ENCODE measurements at places on chromosomes 16 and 17.

DNA sequence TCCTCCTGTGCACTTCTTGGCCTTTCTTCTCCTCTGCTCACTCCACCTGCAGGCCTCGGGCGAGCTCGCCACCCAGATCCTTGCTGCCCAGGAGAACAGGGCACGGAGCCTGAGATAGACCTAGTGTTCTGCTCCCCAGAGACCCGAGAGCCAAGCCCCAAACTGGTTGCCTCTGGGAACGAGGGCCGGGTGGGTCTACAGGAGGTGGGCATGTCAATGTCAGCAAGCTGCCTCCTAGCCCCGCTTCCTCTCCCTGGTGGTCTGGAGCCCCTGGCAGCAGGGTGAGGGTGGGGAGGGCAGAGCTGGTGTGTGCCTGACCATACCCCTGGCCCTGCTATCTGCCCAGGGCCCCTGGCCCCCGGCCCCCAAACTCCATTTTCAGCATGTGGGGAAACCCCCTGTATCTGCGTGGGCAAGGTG lies 841 bp upstream of the NDRG4 start:
- DNase-seq, result no peak

DNA sequence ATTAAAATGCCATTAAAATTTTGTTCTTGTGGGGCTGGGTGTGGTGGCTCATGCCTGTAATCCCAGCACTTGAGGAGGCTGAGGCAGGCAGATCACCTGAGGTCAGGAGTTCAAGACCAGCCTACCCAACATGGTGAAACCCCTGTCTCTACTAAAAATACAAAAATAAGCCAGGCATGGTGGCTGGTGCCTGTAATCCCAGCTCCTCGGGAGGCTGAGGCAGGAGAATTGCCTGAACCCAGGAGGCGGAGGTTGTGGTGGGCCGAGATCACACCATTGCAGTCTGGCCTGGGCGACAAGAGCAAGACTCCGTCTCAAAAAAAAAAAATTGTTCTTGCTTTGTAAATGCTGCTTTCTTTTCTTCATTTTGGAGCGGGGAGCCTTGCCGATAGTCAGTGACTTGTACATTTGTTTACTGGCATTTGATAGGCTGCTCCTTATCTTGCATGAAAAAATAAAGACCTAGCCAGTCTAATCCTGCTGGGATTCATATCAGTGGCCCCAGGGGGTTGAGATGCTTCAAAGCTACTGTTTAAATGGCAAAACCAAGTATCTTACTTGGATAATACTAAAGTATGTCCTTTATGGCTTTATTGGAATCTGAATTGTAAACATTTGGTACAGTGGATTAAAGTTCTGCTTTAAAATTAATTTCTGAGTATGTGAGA lies 3.3 kb upstream of the CLTC start:
- no peak for DNase-seq

- no peak for DNase-seq
Measured at GRCh38 chr17:50956750-50957523, 90.8 kb upstream of the TOB1 start.

GRCh38 chr17:71472809-71473789 lies 647.7 kb upstream of the SOX9 start:
- no peak for DNase-seq

- no peak for DNase-seq
Measured at GRCh38 chr17:57463103-57463885, 207.0 kb downstream of the MSI2 start.

GRCh38 chr17:27577121-27577761 lies 53.7 kb upstream of the LGALS9 start:
- no peak for DNase-seq

- peak; percentile 11 for DNase-seq
Measured at GRCh38 chr16:54171626-54172537, 114.7 kb downstream of the IRX3 start.

GRCh38 chr17:17624741-17625140 lies 33.2 kb upstream of the PEMT start:
- DNase-seq, result no peak

DNA sequence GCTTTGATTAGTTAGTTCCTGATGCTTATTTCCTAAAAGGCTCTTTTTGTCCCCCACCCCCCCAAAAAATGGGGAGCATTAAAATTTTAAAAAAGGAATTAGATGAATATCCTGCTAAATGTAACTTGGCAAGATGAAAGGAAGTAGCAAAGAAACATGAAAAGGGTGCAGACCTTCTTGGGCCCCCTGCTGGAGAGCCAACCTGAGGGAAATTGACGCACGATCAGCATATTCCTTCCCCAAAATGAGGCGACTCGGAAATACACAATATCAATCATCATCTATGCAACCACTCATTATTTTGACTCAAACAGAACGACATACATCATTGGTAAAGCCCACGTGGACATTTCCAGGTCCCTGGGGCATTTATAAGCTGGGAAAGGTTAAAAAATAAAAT lies 59.7 kb downstream of the GRIN2A start:
- DNase-seq, result no peak

GRCh38 chr17:65633146-65633881 lies 71.9 kb upstream of the AXIN2 start:
- DNase-seq, result no peak

GRCh38 chr16:86492961-86493629 lies 17.2 kb upstream of the FOXF1 start:
- DNase-seq, result no peak
